ENCODE measurements at places on chromosomes 12 and 14. TPM values are rescaled to one million over a fixed set of nuclear protein-coding genes. Genes with fewer than 3 reads are reported as not detected.

The COX14 gene
- total RNA-seq, result 33.8 TPM

The TPPP2 gene
- total RNA-seq, result not detected

The ATP23 gene
- total RNA-seq, result 6.2 TPM

The PRH2 gene
- not detected for total RNA-seq

The C14orf180 gene
- not detected for total RNA-seq

The KRT74 gene
- total RNA-seq, result not detected

Data from B cell (primary cell).